ENCODE measurements at places on chromosomes 5 and 9. TPM values are rescaled to one million over a fixed set of nuclear protein-coding genes. Genes with fewer than 3 reads are reported as not detected.

GRCh38 chr5:96172436-96172835 lies 210.8 kb upstream of the ELL2 start:
- no peak for DNase-seq

DNA sequence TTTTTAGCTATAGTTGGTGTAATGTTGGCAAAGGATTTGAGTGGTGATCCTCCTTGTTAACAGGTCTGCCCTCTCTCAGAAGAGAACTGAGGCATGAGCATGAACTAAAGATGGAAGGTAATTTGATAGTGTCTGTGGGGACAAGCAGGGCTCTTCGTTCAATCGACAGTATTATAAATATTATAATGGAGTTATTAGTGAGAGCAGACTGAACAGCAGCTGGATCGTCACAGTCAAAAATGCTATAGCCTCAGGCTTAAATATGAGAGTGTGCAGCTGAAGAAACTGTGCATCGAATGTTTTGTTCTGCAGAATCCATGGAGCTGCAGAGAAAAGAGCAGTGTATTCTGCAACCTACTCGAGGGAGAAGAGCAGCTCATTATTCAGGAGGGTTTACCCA lies 757.3 kb downstream of the DNAH5 start:
- DNase-seq, result no peak

GRCh38 chr5:120088836-120089235 lies 375.3 kb upstream of the PRR16 start:
- no peak for DNase-seq

DNLZ gene
- total RNA-seq, result 53.9 TPM

CARD19 gene
- total RNA-seq, result 36.8 TPM

ADAMTS2 gene
- total RNA-seq, result 6.4 TPM

DNA sequence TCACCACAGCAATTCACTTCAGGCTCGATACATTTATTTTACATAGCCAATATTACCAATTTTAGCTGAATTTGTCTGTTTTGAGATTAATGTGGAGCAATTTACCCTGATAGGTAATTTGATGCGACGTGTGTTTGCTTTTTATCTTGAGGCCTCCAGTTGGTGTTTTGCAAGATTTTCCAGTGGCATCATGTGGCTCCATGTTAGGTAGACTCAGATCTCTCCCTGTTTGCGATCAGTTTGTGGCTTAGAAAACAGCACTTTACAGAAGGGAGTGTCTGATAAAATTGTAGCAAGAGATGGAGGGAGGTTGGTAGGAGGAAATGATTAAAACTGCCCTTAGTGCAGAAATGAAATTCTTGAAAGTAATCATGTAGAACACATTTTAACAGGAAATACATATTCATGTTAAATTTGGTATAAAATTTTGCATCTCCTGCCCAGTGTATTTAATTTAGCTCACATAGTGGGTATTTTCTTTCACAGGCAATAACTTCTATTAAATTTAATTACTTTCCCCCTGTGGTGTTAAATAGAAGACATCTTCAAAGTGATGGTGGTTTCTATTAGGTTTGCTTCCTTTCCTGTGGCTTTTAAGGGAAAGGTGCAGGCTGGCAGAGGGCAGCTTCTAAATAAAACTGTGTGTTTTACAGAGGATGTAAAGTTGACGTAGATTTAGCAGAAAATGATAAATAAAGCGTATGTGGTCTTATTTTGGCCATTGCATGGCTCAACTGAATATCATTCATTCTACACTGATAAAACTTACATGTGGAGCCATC lies 135.8 kb downstream of the KDM4C start:
- DNase-seq, result no peak

GABRA1 gene
- total RNA-seq, result 0.16 TPM

GRCh38 chr5:143642791-143643190 lies 169.2 kb upstream of the HMHB1 start:
- DNase-seq, result no peak

DNA sequence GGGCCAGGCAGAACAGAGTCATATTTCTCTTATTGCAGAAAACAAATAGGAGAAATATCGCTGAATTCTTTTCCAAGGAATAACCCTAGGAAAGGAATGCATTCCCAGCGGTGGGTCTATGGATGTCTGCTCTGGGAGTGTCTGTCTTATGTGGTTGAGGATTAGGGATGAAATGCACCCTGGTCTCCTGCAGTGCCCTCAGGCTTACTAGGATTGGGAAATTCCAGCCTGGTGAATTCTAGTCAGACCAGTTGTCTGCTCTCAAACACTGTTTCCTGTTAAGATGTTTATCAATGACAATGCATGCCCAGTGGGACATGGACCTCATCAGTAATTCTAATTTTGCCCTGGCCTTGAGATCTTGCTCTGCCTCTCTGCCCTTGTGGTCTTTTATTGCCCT lies 136.1 kb upstream of the ELAVL2 start:
- DNase-seq, result peak; percentile 61

UBAC1 gene
- total RNA-seq, result 95.7 TPM

DOCK2 gene
- 9.4 TPM for total RNA-seq

GRCh38 chr5:150538007-150538917 lies 30.3 kb downstream of the NDST1 start:
- DNase-seq, result no peak

GRCh38 chr5:94885931-94886330 lies 267.5 kb downstream of the SLF1 start:
- DNase-seq, result no peak

DNA sequence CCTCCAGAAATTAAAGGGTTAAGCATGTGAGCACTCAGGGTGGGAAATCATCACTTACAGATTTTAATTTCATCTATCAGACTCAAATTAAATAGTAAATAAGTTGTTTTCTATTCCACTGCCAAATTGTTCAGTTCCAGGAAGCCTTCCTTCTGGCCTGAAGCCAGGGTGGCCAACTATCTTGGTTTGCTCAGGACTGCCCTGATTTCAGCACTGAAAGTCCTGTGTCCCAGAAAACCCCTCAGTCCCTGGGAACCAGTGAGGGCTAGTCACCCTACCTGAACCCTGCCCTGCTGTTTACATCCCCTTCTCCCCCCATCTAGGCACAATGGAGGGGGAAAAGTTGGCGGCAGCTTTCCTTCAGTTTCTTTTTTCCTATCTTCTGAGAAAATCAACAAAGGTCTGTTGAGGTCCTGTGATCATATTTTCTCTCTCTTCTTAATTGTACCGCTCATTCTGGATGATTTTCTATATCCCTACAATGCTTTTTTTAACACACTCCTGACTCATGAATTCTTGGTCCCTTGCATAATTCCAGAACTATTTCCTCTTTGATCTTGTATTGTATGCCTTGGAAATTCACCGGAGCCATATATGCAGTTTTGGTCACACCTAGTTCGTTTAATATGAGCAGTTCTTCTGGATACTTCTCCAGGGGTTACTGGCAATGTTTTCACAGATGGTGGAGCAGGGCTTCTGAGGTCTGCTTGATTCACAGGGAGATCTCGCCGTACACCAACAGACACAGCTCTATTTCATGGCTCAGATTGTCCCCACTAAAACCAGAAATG lies 103.8 kb downstream of the MAP1B start:
- no peak for DNase-seq

DNA sequence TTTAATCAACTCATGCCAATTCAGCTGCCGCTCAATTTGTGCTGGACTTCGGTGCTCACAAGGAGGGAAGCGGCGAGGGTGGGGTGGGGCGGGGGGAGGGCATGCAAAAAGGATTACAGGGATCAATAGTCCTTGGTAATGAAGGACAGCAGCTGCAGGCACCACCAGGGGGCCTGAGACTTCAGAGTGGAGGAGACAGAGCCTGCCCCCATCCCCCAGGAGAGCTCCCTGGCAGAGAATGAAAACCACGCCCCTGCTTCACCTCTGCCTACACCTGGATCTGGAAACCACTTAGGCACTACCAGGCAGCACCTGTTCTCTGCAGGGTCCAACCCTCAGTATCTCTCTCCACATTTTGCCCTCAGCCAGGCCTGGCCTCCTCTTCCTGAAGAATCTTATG lies 155.6 kb downstream of the TRIM32 start:
- peak; percentile 86 for DNase-seq

PCDHGA10 gene
- 6.5 TPM for total RNA-seq

SGCD gene
- total RNA-seq, result not detected

- no peak for DNase-seq
Observed at GRCh38 chr9:15156241-15156640, 150.8 kb downstream of the TTC39B start.

CMYA5 gene
- 0.49 TPM for total RNA-seq

DNA sequence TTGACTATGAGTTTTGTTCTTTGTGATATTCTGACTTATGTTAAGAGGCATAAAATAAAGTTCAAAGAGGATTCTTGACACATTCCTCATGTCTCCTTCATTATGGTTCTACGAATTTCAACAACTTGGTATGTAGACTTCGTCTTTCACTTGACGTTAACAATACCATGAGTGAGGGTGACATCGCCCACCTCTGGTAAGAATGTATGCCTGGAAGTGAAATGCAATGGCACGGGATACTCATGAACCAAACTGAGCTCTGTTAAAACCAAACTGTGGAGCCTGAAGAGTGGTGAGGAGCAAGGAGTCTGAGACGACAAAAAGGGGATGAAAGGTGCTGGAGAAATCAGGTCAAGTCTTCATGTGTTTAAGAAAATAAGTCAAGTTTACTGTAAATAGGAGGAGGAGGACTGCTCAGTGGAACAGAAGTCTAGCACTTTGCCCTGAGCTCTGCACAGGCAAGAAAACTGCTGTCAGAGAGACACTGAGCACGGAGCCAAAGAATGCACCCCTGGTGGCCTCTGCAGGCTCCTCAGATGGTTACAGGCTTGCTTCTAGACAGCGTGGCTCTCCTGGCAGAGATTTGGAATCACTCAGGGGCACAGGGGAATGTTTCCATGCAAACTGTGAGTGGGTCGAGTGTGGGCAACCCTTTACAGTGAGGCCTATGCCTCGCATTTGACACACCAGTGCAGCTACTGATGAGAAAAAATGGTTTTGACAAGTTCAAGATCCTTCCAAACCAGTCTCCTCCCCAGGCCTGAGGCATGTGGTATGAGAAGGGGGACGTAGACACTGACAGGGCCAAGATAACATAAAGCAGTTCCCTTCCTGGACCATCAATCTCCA lies 470.1 kb downstream of the IRX1 start:
- peak; percentile 27 for DNase-seq

DNA sequence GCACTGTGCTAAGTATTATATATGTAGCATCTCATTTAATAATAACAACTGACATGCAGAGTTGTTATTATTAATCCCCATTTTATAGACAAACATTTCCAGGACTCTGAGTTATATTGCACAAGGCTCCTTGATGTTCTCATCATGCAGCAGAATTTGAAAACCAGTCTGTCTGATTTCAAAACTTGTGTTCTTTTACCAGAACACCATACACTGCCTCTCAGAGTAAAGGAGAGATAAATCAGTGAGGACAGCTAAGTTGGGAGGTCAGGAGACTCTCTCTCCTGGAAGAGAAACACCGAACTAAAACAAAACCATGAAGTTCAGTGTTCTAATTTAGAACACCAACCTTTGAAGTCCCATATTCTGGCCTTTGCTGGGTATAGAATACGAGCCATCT lies 92.7 kb upstream of the TNC start:
- no peak for DNase-seq

- no peak for DNase-seq
Observed at GRCh38 chr5:119395080-119395836, 39.4 kb downstream of the TNFAIP8 start.

C5 gene
- total RNA-seq, result 0.31 TPM

COMMD10 gene
- total RNA-seq, result 58.5 TPM

SMIM33 gene
- total RNA-seq, result not detected

TMEM174 gene
- total RNA-seq, result not detected

DNA sequence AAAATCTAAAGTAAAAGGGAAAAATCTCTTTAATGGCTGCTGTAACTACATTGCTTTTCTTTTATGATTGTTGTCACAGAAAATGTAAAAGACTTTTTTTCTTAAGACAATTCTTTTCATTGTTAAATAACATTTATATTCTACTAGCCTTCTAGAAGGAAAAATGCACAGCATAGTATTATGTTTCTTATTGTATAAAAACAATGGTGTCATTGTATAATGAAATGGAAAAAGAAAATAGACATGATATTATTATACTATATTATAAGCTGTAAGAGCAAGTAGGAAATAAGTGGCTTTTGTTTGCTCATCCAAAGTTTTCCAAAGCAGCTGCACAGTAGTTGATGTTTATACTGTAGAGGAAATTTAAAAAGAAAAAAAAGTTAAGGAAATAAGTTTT lies 1021.7 kb downstream of the EFNA5 start:
- DNase-seq, result no peak

Data from GM23338 (cell line).